ENCODE measurements at places on chromosomes 16 and 17. TPM values are rescaled to one million over a fixed set of nuclear protein-coding genes. Genes with fewer than 3 reads are reported as not detected.

MYH8 gene
- total RNA-seq, result not detected

FBXL16 gene
- 0.31 TPM for total RNA-seq

DNA sequence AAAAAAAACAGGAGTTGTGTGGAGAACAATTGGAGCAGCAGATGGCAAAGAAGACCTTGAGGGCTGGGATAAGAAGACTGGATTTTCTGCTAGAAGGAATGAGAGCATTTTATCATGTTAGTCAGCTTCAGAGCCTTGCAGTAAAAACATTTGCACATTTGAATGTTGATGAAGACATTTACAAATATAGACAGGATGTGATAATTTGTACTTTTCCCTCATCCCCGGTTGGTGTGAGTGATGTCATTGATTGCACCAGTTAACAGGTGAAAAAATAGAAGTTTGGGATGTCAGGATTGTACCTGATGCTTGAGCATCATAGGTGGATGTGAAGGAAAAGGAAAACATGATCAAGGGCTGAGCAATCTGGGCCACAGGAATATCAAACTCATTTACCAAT, 22.6 kb upstream of the MAPK3 start:
- no peak for ATAC-seq

DNA sequence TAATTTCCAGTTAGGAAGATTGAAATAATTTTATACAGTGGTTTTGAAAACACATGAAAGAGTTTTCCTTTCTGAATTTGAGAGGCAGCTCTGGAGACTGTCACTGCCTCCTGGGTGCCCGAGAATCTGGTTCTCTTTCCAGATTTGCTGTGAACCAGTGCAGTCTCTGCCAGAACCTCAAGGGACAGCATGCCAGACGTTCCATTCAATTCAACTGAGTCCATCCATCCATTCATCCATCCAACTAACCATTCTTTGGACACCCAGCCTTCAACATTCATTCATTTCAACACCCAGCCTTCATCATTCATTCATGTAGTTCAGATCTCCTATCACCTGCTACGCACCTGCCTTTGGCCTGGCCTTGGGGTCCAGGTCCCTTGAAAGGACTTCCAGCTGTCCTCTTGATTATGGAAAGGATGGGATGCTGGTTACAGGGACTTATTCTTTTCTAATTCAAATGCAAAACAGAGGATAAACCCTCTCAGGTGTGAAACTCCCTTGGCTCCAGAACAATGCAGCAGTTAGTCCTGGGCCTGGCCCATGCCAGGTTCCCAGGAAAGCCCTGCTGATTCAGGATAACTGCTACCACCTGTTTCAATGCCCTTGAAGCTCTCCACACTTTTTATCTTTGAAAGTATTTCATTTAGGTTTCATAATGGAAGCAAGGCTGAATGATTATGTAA, 68.7 kb downstream of the WSCD1 start:
- no peak for ATAC-seq

GRCh38 chr17:7838090-7839075, 4.4 kb downstream of the KDM6B start:
- ATAC-seq, result no peak

DNA sequence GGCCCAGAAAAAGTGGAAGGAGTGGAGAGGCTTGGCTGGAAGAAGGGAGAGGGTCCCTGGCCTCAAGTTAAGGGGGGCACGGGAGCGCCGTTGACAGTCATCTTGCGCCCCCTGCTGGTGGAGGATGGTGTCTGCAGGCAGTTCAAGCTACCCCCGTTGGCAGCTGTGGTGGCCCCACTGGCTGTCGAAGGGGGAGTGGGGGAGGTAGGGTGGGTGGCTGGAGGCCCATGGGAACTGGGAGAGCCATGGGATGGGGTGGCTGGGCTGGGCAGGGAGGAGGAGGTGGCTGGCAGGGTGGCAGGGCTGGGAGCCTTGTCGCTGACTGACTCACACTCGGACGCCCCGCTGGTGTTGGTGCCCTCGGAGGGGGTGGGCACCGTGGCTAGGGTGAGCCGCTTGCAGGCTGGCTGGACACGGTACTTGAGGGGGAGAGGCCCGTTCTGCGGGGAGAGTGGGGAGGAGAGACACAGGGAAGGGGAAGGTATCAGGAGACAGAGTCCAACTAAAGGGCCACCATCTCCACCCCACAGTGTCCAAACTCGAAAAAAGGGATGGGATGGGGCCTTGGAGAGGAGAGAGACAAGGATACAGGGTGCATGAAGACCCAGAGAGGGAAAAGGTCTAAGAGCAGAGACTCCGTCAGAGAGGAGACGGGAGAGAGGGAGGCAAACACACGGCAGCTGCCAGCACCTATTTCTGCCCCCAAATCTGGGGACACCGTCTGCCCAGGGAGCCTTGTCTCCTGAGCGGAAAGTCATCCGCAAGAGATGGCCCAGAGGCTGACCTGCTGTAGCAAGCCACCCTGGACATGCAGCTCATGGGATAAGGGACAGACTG, 5.2 kb downstream of the CISD3 start:
- no peak for ATAC-seq

DNA sequence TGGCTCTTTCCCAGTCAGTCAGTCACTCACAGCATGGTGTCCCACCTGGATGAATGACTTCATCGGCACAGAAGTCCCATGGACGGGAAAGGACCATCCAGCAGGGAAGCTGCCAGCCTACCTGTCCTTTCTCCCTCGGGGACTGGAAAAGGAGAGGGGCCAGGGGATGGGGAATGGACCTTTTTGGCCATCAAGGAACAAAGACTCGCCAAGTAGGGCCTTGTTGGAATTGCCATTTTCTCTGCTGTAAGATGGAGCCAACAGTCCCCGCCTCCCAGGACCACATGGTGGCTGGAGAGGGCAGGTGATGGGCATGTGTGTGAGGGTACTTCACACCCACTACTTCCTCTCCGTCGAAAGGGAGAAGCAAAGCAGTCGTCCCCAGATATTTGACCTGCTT, 67.8 kb upstream of the LHX1 start:
- no peak for ATAC-seq

All from gastroesophageal sphincter (tissue), 4 donors.